Central memory CD8-positive, alpha-beta T cell (primary cell): ENCODE measurements at places on chromosomes 1 and 21.

DNA sequence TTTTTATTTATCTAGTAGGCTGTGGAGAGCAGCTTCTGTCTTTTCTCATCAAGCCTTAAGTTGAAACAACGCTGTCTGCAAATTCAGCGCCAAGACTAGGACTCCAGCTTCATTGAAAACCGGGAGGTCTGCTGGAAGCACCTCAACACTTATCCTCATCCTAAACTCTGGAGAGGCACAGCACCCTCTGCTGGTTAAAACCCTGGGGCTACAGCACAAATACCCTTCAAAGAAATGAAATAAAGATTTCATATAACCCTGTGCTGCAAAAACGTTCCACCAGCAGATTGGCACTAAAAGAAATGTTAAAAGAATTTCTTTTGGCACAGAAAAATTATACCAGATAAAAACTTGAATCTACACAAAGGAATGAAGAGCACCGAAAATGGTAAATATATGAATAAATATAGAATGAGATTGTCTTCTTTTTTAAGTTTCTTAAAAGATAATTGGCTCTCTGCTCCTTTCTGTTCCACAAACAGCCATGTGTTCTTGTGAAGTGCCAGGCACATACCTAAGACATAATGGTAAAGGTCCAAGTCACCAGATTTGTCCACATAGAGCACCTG lies 227.7 kb upstream of the SAMSN1 start:
- DNase-seq: peak; percentile 19

- DNase-seq: no peak
These were observed at the start of gene PLPPR5 for GRCh38 chr1:99004861-99005442. TSS of gene PLPPR5 (minus strand) at chr1:99004861. CDS start at chr1:99004671, 190 bp downstream.

GRCh38 chr1:55793856-55794255 lies 578.7 kb upstream of the USP24 start:
- DNase-seq: no peak

- DNase-seq: no peak
These were observed 109.5 kb upstream of the F3 start for GRCh38 chr1:94651076-94651475.

DNA sequence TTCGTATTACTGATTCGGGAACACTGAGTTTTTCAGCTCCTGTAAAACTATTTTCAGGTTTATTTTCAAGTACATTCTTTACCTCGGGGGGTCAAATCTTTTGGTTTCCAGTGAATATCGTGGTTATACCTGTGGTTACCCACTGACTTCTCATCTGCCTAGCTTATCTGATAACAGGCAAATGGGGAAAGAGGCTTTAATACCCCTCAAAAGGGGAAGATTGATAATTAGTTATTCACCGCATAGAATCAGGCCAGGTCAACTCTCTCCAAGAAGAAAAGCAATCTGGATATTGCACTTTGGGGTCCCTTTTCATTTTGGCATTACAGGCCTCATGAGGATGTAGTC lies 23.0 kb downstream of the RUNX1 start:
- no peak for DNase-seq

GRCh38 chr1:145695821-145696629 lies 11.1 kb downstream of the PDZK1 start:
- no peak for DNase-seq

DNA sequence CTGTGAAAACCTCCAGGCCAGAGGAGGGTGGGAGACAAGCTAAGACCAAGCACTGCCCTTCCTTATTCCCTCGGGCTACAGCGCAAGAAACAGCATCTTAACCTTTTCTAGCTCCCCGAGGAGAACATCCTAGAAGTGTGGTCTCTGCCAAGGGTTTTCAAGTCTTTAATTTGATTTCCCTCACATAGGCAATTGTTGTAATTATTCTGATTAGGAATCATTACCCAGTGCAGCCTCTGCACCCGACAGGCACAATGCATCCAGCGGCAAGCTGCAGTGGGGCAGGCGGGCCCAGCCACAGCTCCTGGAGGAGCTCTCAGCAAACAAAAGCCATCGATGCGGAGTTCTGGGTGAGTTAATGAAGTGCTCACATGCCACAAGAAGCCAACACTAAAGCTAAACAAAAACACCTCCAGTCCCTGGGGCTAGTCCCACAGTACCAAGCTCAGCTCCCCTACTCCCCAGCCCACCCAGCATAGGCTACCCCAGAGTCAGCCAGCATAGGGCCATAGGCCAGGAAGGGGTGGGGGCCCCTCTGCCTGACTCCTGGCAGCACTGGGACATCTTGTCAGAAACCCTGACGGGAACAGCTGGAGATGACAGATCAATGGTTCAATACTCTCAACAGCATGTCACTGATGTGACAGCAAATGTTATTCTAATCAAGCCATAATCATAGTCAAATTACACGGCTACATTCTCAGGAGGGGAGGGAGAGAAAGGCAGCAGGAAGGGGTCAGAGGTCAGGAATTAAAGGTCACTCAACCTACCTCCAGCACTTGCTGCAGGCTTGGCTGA lies 42.5 kb downstream of the ERI3 start:
- DNase-seq: no peak

DNA sequence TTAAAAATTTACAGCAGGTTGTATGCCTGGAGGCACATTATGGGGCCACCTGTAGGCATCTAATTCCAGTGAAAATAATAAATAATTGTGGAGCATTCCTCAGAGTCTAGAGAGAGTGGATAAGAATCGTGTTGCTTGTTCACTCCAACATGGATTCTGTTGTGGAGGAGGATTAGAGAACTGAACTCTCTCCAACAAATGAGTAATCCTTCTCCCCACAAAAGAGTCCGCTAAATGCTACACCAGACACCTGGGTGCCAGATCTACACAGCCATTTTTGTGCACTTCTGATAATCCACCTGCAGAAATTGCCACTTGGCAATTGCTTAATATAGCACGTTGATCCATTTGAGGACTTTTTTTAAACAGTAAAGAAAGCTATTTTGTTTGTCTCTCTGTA lies 113.7 kb upstream of the DPYD start:
- no peak for DNase-seq

DNA sequence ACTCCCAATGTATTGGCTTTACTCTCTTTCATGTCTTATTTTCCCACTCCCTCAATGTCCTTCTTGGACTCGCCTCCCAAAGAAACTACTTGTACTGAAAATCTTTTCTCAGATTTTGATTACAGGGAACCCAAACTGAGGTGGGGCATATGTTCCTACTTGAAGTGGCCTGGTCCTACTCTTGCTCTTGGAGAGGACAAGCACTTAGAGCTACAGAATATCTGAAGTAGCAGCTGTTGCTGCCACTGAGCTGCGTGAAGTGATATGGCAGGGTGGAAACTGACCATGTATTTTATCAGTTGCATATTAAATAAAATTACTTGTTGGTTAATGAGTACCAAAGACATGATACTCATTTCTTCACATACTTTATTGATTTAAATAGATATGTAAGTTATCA lies 129.5 kb downstream of the TSEN15 start:
- no peak for DNase-seq

- no peak for DNase-seq
These were observed 20.8 kb downstream of the ADAMTS5 start for GRCh38 chr21:26945916-26946675.

DNA sequence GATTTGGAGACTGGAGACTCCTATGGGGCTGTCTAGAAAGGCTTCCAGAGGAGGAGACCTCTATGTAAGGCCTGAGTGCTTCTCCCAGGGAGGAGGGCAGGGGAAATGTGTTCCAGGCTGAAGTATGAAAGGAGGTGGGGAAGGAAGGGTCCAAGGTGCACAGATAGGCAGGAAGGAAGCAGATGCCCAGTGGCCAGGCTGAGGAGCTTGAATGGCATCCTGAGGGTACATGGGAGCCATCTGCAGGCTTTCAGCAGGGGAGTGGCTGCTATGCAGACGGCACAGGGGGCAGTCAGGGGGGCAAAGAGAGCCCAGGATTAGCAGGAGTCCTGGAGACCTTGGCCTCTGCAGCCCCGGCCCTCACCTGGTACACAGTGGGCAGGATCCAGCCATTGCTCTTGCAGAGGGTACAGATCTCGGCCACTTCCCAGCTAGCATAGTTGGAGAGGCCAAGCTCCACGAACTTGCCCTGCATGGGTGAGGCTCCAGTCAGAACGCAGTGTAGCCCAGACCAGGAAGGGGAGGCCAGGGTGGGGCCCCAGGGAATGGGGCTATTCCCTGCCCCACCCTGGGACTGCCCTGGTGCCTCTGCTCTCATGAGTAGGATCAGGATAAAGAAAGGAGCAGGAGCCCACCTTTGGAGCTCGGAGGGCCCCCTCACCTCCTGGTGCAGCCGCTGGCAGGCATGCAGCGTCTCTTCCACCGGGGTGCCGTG lies 4.0 kb downstream of the AKR7A2 start:
- no peak for DNase-seq

DNA sequence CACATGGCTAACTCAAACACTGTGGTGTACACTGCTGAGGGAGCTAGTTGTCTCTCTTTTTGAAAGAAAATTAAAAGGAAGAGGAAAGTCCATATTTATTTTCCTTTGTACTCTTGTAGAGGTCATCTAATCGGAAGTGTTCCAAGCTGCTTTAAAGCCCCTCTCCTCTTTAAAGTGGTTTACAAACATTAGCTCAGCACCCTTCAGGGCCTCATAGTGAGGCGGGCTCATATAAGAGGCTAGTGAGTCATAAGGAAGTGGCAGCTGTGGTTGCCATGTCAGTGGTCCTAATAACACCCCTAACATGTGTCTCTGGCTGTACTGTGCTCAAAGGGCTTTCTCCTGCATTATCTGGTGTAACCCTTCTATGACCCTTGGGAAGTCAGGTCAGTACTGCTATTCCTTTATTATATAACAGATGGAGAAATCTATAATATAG lies 104.4 kb upstream of the SERBP1 start:
- DNase-seq: no peak

- no peak for DNase-seq
These were observed 216.4 kb upstream of the KIAA0040 start for GRCh38 chr1:175408986-175409385.

GRCh38 chr1:247373721-247374141 lies 42.1 kb upstream of the ZNF496 start:
- DNase-seq: peak; percentile 32

DNA sequence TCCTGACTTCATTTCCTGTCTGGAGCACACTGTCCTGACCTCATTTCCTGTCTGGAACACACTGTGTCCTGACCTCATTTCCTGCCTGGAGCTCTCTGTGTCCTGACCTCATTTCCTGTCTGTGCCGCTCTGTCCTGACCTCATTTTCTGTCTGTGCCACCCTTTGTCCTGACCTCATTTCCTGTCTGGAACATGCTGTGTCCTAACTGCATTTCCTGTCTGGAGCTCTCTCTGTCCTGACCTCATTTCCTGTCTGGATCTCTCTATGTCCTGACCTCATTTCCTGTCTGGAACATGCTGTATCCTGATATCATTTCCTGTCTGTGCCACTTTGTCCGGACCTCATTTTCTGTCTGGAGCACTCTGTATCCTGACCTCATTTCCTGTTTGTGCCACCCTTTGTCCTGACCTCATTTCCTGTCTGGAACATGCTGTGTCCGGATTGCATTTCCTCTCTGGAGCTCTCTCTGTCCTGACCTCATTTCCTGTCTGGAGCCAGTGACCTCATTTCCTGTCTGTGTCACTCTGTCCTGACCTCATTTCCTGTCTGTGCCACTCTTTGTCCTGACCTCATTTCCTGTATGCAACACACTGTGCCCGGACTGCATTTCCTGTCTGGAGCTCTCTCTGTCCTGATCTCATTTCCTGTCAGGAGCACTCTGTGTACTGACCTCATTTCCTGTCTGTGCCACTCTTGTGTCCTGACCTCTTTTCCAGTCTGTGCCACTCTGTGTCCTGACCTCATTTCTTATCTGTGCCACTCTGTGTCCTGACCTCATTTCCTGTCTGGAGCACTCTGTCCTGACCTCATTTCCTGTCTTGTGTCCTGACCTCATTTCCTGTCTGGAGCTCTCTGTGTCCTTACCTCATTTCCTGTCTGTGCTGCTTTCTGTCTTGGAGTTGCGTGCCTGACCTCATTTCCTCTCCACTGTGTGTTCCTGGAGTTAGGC lies 27.6 kb downstream of the SKI start:
- peak; percentile 90 for DNase-seq

DNA sequence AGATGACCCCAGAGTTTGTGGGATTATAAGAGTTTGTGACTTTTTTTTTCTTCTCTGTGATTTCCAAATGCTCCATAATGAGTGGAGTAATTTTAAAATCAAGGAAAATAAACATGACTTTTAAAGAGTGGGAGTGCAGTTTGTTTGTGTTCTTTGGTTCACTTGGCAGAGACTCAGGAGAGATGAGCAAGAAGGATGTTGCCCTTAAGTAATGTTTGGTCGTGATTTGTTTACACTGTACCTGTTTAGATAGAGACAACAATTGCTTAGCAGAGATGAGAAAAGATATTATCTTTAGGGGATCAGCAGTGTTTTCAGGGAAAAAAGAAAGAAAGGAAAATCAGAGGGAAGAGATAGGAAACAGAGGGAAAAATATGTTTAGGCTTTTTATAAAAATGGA lies 170.8 kb downstream of the ADSS2 start:
- DNase-seq: no peak

DNA sequence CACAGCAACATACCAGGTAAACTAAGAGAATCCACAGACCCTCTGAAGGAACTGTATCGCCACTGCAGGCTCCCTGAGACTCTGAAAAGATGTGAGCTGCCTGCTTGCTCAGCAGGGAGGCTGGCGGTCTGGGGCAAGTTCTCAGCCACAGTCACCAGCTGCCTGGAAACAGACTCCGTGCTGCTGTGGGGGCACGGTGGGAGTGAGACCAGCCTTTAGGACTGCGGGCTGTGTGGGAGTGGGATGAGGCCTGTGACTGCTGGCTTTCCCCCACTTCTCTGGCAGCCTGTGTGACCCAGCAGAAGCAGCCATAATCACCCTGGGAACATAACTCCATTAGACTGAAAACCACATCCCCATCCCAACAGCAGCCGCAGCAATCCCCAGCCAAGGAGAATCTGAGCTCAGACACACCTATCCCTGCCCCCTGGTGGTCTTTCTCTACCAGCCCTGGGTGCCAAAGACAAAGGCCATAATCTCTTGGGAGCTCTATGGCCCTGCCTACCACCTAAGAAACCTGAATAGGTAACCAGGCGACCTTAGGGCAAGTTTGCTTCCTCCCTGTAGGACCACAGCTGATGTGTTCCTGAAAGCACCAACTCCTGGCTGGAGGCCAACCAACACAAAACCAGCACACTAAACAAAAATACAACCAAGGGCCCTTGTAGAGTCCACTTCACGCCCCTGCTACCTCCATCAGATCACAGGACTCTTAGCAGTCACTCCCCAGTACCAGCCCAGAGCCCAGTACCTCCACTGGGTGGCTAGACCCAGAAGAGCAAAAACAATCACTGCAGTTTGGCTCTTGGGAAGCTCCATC lies 151.5 kb downstream of the SMYD3 start:
- no peak for DNase-seq
